Activated T-helper 1 cell treated with anti-CD3 and anti-CD28 coated beads, Interleukin-12 subunit alpha, Interleukin-12 subunit beta, Interleukin-2, Interleukin-4 antibody, amounts not matched to agents 30 ng/mL and 10 ng/mL and 1 ng/mL, durations not matched to agents 14 hours and 24 hours and 36 hours (primary cell): ENCODE measurements at places on chromosomes 7 and 10. TPM values are rescaled to one million over a fixed set of nuclear protein-coding genes. Genes with fewer than 3 reads are reported as not detected.
A peak's percentile ranks its signal among the peaks of the same experiment; 100 is the strongest.

The WNT16 gene
- total RNA-seq, result not detected in 2 replicates

The EN2 gene
- total RNA-seq, result not detected in 2 replicates

- no peak overlapping the region for H3K4me3 ChIP-seq
- no peaks in the 10 kb centered on the region for H3K27me3 ChIP-seq
- no peak for DNase-seq
Observed at GRCh38 chr7:149817301-149817771, 20.8 kb upstream of the ZNF862 start.

GRCh38 chr7:50362142-50362541 is 57.6 kb downstream of the IKZF1 start:
- DNase-seq, result no peak
- peak overlapping the region; percentile 97 for H3K27ac ChIP-seq
- peak overlapping the region; percentile 70 for H3K4me3 ChIP-seq
- H3K4me1 ChIP-seq, result peaks cover 98% of the 10 kb centered on the region

DNA sequence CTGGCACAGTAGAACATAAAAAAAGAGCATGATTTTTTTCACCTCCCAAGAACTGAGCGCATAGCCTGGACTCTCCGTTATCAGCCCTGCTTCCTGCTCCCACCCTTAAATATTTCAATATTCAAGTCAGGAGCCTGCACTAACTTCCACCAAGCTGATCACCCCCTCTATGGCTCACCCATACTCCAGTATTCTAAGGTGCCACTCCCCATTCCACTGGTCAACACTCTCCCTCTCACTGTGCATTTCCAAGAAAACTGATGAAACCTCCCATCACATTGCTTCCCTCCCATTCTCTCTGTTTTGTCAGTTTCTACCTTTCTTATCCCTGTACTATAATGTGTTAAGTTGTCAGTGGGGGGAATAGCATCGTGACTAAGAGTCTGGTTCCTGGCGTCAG is 95.0 kb upstream of the C7orf33 start:
- H3K36me3 ChIP-seq, result no peaks in the 10 kb centered on the region
- peaks cover 41% of the 10 kb centered on the region for H3K27me3 ChIP-seq
- no peak overlapping the region for H3K4me3 ChIP-seq
- no peaks in the 10 kb centered on the region for H3K4me1 ChIP-seq

GRCh38 chr10:71868192-71868697 is 17.2 kb upstream of the PSAP start:
- H3K27me3 ChIP-seq, result peaks cover 2% of the 10 kb centered on the region
- H3K4me1 ChIP-seq, result no peaks in the 10 kb centered on the region
- H3K36me3 ChIP-seq, result no peaks in the 10 kb centered on the region
- H3K27ac ChIP-seq, result no peak overlapping the region

DNA sequence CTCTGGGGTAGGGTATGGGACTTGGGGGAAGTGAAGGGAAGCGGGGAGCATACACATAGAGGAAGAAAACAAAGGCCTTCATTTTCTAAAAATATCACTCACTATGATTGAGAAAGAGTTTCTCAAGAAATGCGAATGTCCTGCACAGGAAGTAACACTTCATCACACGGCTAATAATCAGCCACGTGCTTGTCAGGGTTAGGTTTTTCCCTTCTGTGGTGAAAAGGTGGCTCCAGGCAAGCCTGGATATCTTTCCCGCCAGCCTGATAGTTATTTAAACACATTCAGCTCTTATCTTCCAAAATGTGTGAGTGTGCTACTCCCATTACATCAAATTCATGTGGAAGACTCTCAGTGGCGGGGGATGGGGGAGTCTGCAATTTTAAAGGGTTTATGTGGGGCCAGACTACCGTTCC is 166.4 kb upstream of the ADO start:
- H3K27ac ChIP-seq, result no peak overlapping the region
- peaks cover 2% of the 10 kb centered on the region for H3K27me3 ChIP-seq
- DNase-seq, result no peak
- peaks cover 26% of the 10 kb centered on the region for H3K4me1 ChIP-seq
- peak overlapping the region; percentile 45 for H3K4me3 ChIP-seq

DNA sequence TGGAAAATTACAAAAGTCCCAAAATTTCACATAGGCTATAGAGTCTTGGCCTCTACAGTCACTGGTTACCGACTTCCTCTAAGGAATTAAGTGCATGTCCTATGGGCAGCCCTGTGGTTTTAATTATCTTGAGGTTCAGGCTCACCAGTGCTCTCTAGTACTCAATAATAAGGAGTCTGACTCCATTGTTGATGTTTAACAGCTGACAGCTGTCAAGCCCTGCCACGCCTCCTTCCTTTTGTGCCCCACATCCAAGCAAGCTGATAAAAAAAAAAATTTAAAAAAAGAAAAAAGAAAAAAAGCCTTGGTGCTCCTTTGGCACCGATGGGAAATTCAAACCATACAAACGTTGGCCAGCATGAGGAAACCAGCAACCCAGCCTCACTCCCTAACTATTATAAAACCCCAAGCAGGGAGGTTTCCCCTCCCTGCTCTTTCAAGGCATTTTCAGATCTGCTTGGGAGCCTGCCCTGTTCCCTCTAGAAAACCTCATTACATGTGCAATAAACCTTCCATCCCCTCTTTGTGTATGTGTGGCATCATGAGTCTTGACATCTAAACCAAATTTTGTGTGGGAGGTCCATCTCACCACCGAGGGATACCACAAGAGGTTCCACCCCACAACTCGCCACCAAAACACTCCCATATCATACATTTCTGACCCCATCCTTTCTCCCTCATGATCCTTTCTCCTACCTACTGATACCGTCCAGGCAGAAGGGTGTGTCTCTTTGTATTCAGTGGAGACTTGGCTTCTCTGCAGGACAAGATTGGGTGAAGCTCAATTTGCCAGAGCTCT is 70.9 kb upstream of the CCDC71L start:
- no peak for DNase-seq
- H3K4me1 ChIP-seq, result peaks cover 49% of the 10 kb centered on the region
- no peaks in the 10 kb centered on the region for H3K36me3 ChIP-seq
- no peak overlapping the region for H3K27ac ChIP-seq

DNA sequence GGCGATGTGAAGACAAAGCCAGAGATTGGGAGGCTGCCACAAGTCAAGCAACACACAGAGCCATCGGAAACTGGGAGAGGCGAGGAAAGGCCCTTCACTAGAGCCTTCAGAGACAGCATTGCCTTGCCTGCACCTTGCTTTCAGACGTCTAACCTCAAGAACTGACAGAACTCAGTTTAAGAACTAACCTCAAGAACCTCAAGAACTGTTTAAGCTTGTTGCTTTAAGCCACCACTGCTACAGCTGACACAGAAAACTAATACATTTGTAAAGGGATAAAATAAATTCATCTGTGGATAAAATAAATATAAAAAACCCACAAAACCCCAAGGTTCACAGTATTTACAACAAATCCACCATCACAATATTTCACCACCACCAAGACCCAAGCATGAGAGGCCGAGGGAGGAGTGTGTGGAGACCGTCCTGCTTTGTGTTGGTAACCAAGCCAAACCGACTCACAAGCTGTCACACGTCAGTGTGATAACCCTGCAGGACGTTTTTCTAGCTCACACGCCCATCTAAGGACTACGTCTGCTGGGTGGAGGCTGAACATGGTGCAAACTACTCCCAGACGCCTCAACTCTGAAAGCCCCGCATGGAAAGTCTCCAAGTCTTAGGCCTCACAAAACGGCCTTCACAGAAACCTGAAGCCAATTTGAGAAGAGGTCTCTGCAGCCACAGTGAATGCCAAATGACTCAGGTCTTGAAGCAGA is 116.8 kb downstream of the ABLIM1 start:
- peak overlapping the region; percentile 61 for H3K4me3 ChIP-seq
- peaks cover 2% of the 10 kb centered on the region for H3K36me3 ChIP-seq
- DNase-seq, result peak; percentile 74
- H3K27me3 ChIP-seq, result no peaks in the 10 kb centered on the region
- H3K4me1 ChIP-seq, result peaks cover 82% of the 10 kb centered on the region
- peak overlapping the region; percentile 90 for H3K27ac ChIP-seq

The CAV2 gene
- not detected in 2 replicates for total RNA-seq
